ENCODE measurements at places on chromosomes 3 and 15.
A peak's percentile ranks its signal among the peaks of the same experiment; 100 is the strongest.

DNA sequence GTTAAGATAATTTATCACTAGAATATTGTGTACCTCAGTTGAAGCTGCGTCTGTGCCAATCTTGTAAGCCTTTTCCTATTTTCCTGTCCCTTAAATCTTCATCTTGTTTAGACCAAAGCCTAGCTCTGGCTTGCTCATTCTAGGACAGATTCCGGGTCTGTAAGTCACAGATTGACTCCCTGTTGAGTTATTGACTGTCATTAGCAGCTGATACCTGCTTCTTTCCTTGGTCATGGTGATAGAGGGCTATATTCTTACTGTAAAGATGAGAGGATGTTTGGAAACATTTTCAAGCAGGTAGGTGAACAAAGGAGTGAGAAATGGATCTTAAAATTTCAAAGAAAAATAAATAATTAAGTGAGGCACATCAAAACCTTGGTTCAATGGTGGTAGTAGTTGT lies 200.2 kb downstream of the KCNH8 start:
- DNase-seq, result no peak

DNA sequence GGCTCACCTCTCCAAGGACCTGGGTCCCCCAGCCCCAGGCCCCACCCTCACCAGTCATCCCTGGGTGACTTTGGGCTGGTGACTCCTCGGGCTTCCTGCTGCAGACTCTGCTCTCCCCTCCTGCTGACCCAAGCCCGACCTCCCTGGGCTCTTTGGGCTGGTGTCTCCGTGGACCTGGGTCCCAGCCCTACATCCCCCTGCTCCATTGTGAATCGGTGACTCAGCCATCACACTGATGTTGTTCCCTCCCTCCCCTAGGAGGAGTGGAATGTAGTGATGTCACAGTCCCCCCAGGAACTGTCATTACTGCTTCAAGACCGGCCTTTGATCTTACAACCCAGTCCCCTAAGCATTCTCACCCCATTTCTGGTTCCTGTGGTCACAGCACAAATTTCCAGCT lies 83.7 kb downstream of the ADAMTS7 start:
- DNase-seq, result no peak

DNA sequence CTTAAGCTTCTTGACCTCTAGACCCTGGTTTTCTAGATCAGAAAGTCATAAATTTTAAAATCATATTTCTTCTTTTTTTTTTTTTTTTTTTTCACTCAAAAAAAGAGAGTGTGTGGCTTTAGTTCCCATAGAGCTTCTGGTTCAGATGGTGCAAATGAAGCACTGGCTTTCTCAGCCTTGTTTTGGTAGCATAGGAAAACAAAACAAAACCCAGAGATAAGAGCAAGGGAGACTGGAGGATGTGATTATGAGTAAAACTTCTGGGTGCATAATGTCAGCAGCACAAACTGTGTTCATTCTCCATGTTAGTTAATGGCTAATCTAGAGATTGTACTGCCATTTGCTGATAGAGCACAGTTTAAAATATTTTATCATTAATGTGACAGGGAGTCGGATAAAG lies 55.4 kb downstream of the RARB start:
- DNase-seq, result no peak

DNA sequence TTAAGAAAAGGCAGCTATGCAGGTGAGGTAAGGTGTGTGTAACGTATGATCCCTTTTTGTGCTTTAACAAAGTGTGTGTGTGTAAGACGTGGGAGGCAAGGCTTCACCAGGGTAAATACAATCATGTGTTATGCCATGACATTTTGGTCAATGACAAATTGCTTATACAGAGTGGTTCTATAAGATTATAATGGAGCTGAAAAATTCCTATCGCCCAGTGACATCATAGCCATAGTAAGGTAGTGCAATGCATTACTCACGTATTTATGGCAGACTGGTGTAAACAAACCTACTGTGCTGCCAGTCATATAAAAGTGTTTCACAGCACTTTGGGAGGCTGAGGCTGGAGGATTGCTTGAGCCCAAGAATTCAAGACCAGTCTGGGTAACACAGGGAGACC lies 60.2 kb upstream of the LCTL start:
- DNase-seq, result no peak

DNA sequence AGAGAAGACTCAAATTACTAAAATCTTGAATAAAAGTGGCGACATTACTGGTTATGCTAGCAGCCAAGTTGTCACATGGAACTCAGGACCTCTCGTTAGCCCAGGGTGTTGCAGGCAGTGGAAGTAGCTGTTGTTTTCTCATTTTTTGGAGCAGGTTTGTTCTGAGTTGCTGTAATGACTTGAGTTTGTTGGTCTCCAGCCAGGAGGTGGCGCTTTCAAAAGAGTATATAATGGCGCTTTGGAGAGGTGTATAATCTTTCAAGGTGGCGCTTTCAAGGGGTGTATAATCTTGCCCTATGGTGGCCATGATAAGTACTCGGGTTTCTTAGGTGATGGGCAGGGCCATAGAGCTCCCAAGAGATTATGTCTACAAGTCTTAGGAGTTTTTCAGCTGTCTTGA lies 632.7 kb downstream of the NTRK3 start:
- DNase-seq, result peak; percentile 18

- no peak for DNase-seq
Measured at GRCh38 chr3:184073621-184074020, 20.8 kb downstream of the HTR3C start.

DNA sequence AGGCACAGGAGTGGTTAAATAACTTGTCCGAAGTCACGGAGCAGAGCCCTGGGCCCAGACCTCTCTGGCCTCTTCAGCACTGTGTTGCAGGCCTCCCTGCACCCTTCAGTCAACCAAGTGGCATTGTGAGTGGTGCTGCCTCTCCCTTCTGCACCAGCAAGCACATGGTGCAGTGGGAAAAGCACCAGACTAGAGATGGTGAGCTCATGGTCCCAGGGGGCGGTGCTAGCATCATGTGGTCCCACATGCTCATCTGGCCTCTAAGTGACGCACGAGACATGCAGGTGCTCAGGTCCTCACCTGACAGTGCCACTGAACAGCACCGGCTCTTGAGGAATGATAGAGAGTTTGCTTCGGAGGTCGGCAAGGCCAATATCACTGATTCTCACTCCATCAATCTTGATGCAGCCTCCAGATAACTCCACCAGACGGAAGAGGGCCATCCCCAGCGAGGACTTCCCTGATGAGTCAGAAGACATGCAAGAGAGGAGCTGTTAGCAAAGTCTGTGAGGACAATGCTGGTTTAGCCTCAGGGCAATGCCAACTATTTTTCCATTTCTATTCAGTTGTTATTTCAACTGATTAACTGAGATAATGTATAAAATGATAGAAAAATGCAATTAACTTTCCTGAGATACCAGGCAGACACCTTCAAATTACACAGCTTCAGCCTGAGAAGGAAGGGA lies 53.1 kb upstream of the PARL start:
- DNase-seq, result no peak

DNA sequence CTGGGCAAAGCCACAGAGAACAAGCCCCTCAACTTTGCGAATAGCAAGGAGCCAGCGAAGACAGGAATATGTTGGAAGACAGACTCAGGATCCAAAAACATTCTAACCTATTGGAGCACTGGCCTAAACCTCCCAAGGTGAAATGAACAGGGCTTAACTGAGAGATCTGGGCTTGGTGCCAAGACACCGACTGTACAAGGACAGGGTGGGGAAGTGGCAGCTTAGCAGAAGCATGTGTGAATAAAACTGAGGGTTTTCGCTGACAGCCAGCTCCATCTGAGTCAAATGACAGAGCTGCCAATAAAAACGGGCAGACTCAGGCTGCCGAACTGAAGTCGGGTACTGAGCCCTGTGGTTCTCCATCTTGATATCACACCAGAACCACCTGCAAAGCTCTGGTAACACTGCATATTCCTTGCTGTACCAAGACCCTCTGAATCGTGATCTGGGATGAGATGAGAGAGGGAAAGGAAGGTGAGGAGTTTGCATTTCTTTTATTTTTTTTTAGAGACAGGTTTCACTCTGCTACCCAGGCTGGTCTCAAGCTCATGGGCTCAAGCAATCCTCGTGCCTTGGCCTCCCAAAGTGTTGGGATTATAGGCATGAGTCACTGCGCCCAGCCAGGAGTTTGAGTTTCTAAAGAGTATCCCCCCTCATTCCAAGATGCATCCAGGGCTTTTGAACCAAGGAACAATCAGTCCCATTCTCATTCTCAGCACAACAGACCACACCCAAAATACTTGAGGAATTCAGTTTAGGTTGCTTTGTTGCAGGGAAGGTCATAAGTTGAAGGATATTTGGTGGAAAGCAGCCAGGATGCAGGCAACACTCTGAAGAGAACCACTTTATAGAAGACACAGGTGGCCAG lies 6.0 kb upstream of the PLCB2 start:
- peak; percentile 64 for DNase-seq

DNA sequence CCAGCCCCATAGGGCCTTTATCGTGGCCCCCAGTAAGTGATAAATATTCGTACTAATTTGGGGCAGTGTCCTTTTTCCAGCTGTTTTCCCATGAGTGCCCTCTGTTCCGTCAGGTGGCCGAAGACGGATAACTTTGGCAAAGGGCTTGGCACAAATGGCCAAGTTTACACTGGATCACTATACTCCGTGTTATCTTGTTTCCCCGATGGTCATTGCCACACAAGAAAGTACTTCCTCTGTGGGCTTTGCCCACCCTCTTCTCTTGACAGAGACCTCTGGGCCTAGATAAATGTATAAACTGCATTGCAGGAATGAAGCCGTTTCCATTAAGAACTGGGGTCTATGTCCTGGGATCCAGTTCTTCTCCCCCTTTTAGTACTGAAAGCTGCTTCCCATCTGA lies 39.1 kb downstream of the SMAD3 start:
- no peak for DNase-seq

DNA sequence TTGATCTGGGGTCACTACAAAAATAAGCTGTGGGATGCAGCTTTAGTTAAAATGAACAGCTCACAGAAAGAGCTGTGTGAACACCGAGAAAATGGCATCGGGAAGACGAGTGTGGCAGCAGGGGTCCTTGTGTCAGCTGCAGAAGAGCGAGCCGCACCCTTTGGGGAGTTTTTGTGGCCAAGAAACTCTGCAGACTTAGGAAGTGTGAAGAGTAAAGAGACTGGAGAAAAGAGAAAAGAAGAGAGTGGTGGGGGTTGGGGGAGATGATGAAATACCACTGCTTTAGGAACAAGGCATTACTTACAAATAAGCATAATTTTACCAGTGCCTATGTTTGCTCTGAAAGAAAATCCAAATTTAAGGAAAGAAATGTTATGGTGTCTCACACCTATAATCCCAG lies 147.8 kb downstream of the LRRC28 start:
- no peak for DNase-seq

- DNase-seq, result no peak
Measured at GRCh38 chr15:33124279-33124678, 70.2 kb downstream of the FMN1 start.

GRCh38 chr15:70435872-70436271 lies 327.5 kb downstream of the UACA start:
- DNase-seq, result no peak

GRCh38 chr15:26294059-26294689 lies 431.0 kb upstream of the ATP10A start:
- DNase-seq, result no peak

GRCh38 chr3:186664119-186664495 lies 1.7 kb upstream of the HRG start:
- DNase-seq, result no peak

GRCh38 chr15:38070778-38071177 lies 136.3 kb downstream of the TMCO5A start:
- DNase-seq, result no peak

DNA sequence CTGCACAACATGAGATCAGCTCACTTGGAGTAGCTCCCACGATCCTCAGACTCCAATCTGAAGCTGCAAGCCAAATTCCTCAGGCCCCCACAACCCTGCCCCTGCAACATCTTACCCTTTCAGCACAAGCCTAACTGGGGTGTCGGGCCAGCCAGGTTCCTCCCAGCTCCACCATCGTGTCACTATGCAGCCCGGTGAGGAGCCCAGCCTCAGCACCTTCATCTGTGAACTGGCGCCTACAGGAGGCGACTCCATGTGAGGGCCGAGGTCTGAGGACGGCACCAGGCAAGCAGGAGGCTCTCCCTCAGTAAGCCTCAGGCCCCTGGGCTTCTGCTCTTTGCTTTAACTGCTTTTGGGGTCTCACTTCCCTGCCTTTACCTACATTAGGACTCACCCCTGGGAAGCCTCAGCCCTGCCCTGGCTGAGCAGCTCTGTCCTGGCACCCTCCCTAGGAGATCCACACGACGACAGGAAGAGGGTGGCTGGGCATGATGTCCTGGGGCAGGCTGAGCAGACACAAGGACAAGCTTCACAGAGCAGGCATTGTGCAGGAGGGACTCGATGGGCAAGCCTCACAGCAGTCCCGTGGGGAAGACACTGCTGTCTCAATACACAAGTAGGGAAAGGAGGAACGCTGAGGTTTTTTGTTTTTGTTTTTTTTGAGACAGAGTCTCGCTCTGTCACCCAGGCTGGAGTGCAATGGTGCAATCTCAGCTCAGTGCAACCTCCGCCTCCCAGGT lies 104.6 kb downstream of the ADAMTS17 start:
- no peak for DNase-seq

DNA sequence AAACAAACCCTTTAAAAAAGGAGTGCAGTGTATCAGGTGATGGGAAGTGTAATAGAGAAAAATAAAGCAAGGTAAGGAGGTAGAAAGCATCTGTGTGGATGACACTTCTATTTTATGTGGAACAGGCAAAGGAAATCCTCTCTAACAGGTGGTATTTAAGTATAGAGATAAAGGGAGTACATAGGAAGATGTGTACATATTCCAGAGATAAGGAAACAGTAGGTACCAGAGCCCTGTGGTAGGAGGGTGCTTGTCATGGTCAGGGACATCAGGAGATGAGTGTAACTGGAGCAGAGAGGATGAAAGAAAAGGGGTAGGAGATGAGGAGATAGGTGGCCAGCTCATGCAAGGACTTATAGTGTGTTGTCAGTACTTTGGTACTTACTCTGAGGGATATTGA lies 65.8 kb downstream of the CHST2 start:
- DNase-seq, result no peak

- DNase-seq, result no peak
Measured at GRCh38 chr3:159418571-159419526, 569.8 kb upstream of the IL12A start.

DNA sequence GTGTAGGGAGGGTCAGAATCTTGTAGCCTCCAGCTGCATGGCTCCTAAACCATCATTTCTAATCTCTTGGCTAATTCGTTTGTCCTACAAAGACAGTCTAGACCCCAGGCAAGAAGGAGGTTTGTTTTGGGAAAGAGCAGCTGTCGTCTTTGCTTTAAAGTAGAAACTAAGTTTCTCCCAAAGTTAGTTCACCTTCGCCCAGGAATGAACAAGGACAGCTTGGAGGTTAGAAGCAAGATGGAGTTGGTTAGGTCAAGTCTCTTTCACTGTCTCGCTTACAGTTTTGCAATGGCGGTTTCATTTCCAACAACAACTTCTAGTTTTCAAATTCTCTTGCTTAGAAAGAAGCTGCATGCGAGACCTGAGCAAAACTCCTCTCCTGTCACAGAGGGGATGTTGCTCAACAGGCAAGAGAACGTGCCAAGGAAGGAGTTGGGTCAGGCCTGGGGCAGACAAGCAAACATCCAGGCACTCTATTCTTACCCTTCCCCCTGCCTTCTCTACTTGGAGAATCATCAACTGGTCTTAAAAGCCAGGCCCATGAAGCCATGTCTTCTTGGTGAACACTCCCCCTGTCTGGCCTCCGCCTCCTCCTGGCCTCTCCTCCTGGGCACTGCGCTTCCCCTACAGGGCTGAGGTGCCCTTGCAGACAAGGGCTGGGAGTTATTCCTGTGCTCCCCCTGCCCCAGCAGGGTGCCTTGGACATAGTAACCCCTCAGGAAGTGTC lies 57.6 kb downstream of the TMEM44 start:
- DNase-seq, result peak; percentile 80
